ENCODE measurements at places on chromosomes 12 and 14.

GRCh38 chr12:64054079-64054520 is 168.0 kb downstream of the KICS2 start:
- ATAC-seq = no peak

DNA sequence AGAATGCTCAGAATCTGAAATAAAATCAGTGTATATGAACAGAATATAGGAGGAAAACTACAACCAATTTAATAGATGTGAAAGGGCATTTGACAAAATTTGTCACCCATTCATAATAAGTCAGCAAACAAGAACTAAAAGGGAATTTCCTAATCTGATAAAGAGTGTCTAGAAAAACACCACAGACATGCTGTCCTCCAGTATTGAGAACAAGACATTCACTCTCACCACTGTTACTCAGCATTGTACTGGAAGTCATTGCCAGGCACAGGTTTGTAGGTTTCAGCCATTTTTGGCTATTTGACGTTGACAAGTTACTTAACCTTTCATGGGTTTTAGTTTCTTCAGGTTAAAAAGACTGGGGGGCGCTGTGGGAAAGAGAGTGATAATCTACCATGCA is 13.2 kb downstream of the EIF2S1 start:
- ATAC-seq = peak; percentile 98

DNA sequence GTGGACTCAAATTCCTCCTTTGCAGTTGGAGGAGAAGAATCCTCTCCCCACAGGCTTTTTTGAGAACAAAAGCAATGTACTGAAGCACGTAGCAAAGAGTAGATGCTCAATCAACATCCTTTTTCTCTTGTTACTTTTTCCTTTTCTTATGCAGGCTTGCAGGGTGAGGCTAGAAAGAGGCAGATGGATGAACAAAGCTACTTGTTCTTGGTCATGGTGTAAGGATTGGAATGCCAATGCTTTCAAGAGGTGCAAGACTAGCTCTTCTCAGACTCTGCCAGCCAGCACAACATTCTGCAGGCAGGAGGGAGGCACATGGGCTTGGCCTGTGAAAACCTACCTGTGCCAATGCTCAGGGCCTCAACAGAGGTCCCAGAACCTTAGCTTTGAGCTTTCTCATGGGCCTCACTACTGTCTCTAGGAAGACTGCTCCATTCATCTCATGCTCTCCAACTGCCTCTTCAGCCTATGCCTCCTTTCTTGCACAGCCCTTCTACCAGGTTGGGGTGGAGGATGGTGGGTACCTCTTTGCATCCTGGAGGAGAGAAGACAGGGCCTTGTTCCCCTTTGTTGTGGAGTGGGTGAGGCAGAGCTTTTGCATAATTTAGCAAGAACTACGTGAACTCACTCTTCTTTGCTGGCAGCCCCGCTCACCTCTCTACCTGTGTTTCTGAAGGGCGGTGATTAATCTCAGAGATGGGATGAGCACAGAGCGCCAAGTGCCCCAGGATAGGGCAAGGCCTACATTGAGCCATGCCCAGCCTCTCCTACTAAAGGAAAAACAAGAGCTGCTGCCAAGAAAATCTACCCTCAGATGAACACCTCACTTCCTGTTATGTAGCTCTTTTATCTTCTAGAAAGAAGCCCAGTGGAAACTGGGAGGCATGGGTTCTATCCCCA is 1119.7 kb downstream of the VRK1 start:
- ATAC-seq = peak; percentile 32

DNA sequence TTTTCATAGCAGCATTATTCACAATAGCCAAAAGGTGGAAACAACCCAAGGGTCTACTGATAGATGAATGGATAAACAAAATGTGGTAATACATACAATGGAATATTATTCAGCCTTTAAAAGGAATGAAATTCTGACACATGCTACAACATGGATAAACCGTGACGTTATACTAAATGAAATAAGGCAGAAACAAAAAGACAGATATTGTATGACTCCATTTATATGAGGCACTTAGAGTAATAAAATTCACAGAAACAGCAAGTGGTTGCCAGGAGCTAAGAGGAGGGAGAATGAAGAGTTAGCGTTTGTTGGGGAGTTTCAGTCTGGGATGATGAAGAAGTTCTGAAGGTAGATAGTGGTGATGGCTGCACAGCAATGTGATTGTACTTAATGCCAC is 76.6 kb downstream of the DCAF5 start:
- ATAC-seq = no peak

DNA sequence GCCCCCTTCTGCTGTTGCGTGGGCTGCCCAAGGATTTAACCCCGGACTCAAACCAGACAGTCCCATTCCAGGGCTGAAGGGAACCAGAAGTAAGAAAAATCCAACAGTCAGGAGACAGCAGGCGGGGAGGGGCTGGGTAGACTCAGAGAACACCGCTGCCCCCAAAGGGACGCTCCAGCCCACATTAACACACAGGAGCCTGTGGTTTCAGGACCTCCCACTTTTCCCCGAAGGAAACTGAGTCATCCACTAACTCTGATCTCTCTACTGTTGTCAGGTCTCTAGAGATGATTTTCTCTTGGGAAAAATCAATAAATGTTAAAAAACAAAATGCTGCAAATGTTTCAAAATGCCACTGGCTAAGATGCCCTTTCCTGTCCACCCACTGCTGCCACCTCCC is 41.6 kb downstream of the FBXO21 start:
- ATAC-seq = peak; percentile 88

DNA sequence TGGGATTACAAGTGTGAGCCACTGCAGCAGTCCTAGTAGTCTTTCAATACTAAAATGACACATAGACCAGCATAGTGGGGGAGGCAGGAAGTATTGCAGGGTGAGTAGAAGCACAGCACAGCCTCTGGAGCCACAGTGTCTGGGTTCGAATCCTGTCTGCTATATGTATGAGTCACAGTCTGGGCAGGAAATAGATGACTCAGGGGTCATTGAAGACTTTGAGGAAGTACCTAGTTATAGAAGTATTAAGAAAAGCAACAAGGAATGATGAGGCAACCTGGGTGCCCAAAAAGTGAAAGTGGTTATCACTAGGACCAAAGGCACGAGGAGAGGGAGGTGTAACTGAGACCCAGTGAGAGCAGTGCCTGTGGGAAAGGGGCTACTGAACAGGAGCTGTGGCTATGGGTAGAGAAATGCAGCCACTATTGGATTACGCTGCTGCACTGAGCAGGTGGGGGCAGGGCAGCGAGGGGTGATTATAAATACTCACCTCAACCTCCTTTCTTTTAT is 124.0 kb downstream of the PDE3A start:
- peak; percentile 95 for ATAC-seq

DNA sequence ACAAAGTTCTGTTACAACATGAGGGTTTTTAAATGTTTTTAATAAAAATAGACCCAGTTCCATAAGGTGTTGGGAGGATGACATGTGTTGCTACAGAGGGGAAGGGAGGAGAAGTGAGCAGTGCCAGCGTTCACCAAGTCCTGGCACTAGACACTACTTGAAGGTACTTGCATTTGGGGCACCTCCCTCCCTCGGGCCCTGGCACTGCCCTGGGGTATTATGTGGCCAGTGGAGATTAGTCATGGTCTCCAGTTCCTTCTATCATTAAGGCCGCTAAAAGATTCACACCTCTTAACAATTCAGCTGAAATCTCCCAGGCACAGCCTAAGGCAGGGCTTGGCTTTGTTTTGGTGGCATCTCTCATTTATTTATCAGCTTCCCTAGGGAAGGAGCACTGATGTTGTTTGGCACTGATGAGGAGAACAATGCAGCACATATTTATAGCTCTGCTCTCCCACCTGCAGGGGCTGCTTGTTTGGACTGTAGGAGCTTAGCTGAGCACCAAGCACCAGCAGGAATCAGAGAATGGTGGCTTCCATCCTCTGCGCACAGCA is 155.5 kb upstream of the NTF3 start:
- ATAC-seq = no peak

DNA sequence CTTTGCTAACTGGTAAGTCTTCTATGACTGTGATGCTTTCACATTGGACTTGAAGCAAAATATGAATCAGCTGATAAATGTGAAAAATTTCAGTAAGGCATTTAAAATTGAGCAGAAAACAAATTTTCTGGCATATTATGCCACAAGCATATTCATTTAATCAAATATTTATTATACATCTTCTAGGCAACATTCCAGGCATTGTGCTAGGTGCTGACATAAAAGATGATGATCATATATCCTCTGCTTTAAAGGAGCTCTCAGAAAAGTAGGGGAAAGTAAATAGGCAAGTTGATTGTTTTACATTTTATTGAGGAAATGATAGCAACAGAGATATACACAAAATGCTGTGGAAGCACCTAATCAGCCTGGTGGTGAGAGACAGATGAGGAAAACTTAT is 248.9 kb downstream of the SLC16A7 start:
- ATAC-seq = no peak

DNA sequence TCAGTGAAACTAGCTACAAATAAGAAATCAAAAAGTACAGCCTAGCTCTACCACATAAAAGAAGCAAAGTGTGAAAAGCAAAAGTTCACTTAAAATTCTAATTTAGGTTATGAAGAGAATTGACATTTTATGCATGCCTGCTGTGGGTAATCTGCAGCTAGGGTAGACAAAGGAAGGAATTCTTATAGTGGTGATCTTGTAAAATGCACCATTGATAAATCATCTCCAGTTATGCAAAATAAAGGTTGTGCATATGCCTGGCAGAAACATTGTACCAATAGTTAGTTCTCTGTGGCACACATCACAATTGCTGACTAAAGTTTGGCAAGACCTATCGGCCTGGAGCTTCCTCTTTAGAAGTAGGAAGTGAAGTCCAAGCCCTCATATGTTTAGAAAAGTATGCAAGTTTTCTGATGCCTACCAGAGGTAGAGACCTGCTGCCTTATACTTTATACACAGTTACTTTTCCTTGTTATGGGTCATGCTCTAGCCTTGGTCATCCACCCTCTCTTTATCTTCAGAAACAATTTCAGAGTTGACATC is 78.3 kb downstream of the TSHR start:
- no peak for ATAC-seq

- ATAC-seq = no peak
These were observed 179.7 kb upstream of the VASH1 start for GRCh38 chr14:76581592-76581991.

DNA sequence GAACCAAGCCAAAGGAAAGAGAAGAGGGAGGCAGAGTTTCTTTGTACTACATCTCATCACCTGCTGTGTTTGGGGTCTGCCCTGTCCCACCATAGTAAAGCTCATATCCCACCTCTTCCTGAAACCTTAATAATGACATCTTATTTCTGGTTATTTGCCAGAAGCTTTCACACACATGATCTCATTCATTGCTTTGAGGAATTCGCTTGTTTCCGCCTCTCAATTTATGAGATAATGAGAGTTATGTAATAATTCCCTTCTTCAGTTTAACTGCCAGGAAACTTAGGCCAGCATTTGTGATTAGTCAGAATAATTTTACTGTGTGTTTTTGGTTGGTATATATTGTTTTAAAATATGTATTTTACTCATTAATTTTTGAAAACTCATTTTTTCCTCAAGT is 205.2 kb downstream of the CACNA1C start:
- ATAC-seq = no peak

GRCh38 chr12:1828856-1829255 is 8.5 kb downstream of the LRTM2 start:
- ATAC-seq = no peak

- no peak for ATAC-seq
These were observed 158.4 kb upstream of the GRIP1 start for GRCh38 chr12:66837311-66837627.

- ATAC-seq = no peak
These were observed 23.8 kb upstream of the TC2N start for GRCh38 chr14:91891101-91891500.

DNA sequence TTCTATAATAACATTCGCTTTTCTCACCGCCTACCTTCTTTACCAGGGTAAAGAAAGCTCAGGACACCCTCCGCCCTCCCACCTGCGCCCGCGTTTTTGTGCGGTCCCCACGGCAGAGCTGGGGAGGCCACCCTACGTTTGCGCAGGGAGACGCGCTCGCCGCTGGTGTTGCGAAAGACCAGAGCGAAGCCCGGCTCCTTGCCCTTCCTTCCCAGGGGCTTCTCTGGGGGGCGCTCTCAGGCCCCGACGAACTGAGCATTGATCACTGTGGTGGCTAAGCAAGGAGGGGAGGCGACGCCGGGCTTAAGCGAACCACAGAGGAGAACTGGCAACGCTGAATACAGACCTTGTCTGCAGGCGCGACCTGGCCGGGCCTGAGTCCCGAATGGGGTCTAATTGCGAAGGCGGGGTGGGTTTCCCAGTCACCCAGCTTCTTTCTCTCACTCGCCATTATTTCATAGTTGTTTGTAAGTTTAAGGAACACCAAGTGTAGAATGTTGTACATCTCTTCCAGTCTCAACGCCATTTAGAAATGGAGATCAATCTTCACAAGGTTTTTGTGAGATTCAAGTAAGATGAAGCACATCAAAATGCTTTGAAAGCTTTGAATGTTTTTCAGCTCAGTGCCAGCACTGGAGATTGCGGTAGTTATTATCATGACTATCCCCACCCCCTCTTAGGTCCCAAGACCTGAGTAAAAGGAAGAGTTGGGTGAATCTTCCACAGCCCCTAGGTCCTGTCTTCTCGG is 1.7 kb upstream of the NKX2-1 start:
- no peak for ATAC-seq

DNA sequence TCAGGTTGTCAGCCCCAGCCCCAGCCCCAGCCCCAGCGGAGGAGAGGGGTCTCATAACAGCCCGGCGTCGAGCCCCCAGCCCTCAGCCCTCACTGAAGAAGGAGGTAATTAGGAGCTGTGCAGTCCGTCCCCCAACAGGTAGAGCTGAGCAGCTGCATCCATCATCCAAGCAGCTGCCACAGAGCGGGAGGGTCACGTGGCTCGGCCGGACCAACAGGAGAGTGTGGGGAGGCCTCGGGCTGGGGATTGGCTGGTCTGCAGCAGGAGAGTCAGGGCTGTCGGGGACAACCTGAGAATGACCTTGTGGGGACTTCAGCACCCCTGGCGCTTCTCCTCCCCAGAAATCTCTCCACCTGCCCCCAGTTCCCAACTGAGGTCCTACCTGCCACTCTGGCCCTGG is 29.6 kb downstream of the SMUG1 start:
- ATAC-seq = peak; percentile 65
